Activated naive CD8-positive, alpha-beta T cell treated with anti-CD3 and anti-CD28 coated beads for 36 hours (primary cell): ENCODE measurements at places on chromosomes 1 and 21. TPM values are rescaled to one million over a fixed set of nuclear protein-coding genes. Genes with fewer than 3 reads are reported as not detected.

The TYW3 gene
- 38.7 TPM for total RNA-seq

The S100A6 gene
- 144 TPM for total RNA-seq

GRCh38 chr1:11494771-11495170 lies 15.8 kb downstream of the DISP3 start:
- DNase-seq = no peak
- H3K27me3 ChIP-seq = peaks cover 12% of the 10 kb centered on the region
- H3K27ac ChIP-seq = no peak overlapping the region

DNA sequence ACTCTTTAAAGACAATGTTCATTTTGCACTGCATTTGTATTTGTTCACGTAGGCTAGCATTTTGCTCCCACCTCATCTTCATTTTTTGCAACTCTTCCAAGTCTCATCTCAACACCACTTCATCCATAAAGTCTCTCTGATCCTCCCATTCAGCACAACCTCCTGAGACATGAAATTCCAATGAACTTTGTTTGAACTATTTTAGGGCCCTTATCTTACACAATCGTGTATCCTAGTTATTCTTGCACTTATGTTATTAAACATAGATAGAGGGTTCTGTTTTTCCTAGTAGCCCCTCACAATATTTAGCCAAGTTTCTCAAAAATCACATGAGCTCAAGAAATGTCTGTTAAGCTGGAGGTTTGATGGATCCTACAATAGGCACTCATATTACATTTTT lies 500.5 kb upstream of the ADAMTS5 start:
- no peak for DNase-seq
- H3K4me1 ChIP-seq = no peaks in the 10 kb centered on the region
- H3K27ac ChIP-seq = no peak overlapping the region
- no peak overlapping the region for H3K4me3 ChIP-seq
- no peaks in the 10 kb centered on the region for H3K27me3 ChIP-seq

GRCh38 chr21:25934771-25935224 lies 200.0 kb downstream of the GABPA start:
- no peak for DNase-seq
- no peak overlapping the region for H3K4me3 ChIP-seq
- no peaks in the 10 kb centered on the region for H3K36me3 ChIP-seq
- H3K27me3 ChIP-seq = no peaks in the 10 kb centered on the region
- no peaks in the 10 kb centered on the region for H3K4me1 ChIP-seq

The CCDC181 gene
- 0.62 TPM for total RNA-seq
